ENCODE measurements at places on chromosomes 5 and 9.

- DNase-seq: no peak
Measured at GRCh38 chr5:135016861-135017290, 17.2 kb downstream of the PITX1 start.

DNA sequence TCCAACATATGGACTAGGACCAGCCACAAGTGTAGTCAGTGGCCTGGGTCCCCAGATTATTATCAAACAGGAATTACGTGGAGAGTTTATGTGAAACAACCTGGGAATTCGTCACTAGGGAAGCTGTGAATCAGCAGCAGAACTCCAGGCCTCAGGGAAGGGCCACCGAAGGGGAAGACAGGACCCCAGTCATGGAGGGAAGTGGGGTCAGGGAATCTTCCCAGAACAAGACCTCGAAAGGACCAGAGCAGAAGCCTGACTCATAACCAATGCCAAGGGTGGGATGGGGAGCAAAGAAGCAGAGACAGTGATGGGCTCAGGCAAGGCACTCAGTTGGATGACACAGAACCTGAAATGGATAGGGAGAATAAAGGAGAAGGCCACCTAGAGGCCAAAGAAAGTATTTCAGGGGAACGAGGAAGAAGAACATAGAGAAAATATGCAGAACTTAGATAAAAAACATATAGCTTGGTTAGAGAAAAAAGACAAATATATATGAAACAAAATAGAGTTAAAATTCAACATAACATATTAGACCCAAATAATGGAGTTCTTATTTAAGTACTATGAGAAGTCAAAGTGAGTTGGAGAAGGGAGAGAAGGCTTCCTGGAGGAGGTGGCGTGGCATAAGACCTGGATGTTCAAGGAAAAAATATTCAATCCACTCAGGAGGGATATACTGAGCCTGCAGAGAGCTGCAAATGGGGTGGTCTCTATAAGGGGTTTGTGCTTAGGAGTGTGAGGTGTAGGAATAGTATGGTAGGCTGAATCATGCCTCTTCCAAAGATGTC is 66.7 kb upstream of the CAST start:
- DNase-seq: no peak

GRCh38 chr5:59528202-59528862 is 365.2 kb downstream of the PDE4D start:
- DNase-seq: no peak

- peak; percentile 29 for DNase-seq
Measured at GRCh38 chr5:108818613-108819272, 71.0 kb downstream of the FER start.

- peak; percentile 93 for DNase-seq
Measured at GRCh38 chr5:123916345-123917121, 404.6 kb downstream of the CSNK1G3 start.

DNA sequence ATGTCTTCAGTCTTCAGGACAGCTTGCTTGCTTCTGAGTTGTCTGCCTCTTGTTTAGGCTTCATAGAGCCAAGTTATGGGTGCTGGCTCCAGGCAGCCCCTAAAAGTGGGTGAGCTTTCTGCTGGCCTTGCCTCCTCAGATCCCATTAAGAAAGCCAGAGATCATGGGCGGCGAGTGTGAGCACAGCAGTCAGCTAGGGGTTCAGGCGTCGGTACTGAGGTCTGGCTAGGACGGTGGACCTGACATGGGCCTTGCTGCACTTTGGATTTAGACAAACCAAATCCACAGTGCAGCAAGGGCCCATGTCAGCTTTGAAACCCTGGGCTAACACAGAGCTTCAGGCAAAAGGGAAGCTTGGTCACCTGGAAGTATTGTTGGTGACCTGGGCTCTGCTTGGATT is 17.6 kb downstream of the PSAT1 start:
- no peak for DNase-seq

DNA sequence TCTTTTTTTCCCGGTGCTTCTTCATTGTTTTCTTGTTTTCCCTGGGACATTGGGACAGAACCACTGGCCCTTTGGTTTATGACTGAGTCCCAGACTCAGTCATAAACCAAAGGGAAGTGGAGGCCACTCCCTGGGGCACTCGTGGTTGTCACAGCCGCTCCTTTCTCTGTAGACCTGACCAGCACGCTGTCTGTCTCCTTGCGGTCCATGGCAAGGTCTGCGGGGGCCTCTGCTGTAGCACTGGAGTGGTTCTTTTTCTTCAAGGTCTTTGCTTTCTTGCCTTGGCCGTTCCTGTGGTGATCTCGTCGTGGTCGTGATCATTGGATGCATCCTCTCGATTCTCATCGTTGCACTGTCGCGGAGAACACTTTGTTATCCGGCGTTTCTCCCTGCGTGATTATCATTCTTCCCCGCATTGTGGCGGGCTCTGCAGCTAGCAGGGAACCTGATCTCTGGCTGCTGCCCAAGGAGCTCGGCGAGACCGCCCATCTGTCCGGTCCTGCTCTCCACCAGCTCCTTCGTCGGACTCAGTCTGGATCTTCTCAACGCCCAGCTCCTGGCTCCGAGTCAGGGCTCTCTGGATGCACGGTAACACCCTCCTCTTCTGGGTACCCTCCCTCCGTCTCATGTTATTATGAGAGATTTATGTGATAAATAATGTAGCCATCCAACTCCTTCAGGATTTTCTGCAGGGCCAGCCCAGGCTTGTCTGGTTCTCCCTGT is 43.5 kb upstream of the MPDZ start:
- no peak for DNase-seq

DNA sequence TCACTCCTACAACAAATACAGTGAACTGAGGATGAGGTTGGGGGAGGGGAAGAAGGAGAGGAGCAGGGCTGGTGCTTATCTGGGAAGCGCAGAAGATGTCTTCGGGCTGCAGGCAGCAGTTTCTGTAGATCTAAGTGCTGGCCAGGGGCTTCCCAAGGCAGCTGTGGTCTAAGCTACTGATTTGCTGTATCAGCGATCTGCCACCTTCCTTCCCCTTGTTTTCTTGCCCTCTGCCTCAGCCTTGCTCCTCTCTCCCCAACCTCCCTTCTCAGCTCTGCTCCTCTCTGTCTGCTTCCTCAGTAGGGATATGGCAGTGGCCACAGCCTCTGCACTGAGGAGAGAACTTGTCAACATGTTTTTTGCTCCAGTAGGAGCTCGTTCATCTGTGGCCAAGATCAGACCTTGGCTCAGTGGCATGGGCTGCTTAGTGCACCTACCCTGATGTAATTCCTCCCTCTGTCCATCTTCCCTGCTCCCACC is 42.8 kb upstream of the IL6ST start:
- DNase-seq: no peak

- no peak for DNase-seq
Measured at GRCh38 chr9:76751001-76751400, 13.2 kb upstream of the PCA3 start.

- DNase-seq: no peak
Measured at GRCh38 chr9:133682818-133683585, 46.8 kb downstream of the DBH start.

GRCh38 chr9:84141741-84142370 is 161.3 kb downstream of the RMI1 start:
- DNase-seq: no peak

- DNase-seq: no peak
Measured at GRCh38 chr9:71726723-71727122, 41.6 kb downstream of the CEMIP2 start.

GRCh38 chr5:112929336-112930081 is 7.5 kb upstream of the REEP5 start:
- DNase-seq: no peak

GRCh38 chr5:92662741-92663140 is 918.3 kb downstream of the NR2F1-AS1 start:
- no peak for DNase-seq

- DNase-seq: no peak
Measured at GRCh38 chr5:44389090-44389822, at the start of gene FGF10. Gene FGF10 (minus strand): TSS chr5:44389420. CDS start chr5:44388682, 738 bp downstream.

DNA sequence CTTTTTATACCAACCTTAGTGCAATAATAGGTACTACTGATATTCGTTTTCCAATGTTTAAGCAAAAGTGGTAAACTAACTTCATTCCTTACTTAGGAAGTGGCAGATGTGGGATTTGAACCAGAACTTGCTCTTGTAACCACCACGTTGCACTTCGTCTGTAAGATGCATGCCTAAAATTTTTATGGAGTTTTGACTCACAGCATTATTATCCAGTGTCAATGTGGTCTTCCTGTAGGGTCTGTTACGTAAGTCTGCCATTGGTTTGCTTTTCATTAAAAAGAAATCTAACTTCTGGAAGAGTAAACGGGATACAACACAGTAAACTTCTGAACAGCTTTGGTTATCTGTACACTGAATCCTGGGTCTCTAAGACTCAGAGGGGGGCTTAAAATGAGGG is 521.0 kb upstream of the WWC1 start:
- peak; percentile 4 for DNase-seq

GRCh38 chr5:88395264-88395663 is 126.6 kb upstream of the TMEM161B start:
- DNase-seq: no peak

DNA sequence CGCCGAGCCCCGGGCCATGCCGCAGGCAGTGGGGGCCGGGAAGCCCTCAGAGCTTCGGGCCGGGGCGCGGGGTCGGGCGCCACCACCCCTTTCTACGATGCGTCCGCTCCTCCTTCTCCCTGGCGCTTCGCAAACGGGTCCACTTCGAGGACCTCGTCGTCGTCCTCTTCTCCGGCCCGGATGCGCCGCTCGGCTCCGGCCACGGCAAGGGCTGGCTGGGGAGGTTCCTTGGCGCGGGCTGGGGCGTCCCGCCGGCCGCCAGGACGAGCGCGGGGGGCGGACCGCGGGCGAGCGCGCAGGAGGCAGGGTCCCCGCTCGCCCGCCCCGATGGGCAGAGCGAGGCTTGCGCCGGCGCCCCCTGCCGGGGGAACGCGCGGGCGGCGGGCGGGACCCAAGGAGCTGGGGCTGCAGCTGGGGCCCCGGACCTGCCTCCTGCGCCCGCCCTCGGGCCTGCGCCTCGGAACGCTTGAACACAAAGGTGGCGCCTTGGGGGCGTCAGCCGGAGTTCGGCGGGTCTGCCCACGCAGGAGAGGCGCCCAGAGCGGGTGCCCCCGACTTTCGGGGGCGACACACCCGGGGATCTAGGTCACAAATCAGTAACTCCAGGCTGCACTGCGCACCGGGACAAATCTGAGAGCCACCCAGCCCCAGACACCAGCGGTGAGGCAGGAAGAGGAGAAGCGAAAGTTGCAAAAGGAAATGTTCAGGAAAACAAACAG is at the start of gene ROR2:
Gene ROR2, minus strand, starts transcription at position 283 of the 719 bp plus-strand sequence.
- no peak for DNase-seq

DNA sequence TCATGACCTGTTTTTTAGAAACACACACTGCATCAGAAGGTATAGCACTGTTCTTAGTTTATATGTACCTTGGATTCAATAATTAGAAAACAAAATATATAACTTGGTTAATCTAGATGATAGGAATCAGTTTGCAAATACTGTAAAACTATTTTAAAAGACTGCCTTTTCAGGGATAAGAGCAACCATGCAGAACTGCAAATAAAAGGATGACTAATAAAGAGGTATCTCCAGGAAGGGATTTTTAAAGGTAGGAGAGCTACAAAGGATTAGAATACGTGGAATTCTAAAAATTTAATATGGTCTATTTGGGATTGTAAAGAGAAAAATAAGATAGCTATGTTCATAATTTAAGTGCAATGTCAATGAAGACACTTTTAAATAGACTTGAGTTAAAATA is 9.4 kb downstream of the GABRA1 start:
- no peak for DNase-seq

- peak; percentile 56 for DNase-seq
Measured at GRCh38 chr9:16138561-16139491, 586.0 kb downstream of the CCDC171 start.

- no peak for DNase-seq
Measured at GRCh38 chr5:119417891-119418605, 34.2 kb upstream of the HSD17B4 start.

DNA sequence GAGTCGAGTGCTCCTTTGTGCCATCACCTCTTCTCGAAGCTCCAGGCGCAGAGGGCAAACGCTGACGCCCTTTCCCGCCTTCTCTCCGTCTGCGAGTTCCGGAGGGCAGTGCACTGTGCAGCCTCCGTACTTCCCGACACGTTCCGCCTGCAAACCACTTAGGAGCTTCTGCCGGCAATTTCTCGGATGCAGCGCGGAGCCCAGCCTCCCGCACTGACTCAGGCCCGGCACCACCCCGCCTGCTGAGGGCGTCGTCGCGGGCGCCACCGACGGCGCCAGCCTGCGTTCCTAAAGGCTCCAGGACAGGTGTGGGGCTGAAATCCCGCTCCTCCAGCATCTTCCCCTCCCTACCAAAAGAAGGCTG is 9.3 kb upstream of the TRIM36 start:
- no peak for DNase-seq

DNA sequence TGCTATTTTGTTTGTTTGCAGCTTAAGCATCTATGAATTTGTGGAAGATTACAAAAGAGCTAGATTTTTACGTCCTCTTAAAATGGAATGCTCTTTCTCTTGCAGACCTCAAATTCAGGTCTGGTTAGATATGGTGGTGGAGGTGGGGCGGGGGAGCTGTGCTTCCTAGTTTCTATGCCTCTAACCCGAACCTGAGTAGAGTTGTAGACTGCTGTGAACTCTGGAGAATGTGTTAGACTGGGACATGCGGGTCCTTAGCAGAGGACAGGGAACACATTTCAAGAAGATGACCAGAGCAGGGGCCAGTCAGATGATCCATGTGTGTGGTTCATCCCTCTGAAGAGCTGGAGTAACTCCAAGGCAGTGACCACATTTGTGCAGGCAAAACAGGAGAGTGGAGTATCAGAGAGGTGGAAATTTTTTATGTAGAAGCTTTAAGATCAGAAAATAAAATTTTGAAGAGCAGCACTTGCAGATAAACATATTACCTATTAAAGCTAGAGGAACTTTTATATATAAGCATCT is 154.9 kb downstream of the FAM174A start:
- no peak for DNase-seq

- no peak for DNase-seq
Measured at GRCh38 chr5:161256957-161257356, 289.6 kb downstream of the GABRB2 start.

- DNase-seq: no peak
Measured at GRCh38 chr9:84070590-84070989, 90.0 kb downstream of the RMI1 start.

DNA sequence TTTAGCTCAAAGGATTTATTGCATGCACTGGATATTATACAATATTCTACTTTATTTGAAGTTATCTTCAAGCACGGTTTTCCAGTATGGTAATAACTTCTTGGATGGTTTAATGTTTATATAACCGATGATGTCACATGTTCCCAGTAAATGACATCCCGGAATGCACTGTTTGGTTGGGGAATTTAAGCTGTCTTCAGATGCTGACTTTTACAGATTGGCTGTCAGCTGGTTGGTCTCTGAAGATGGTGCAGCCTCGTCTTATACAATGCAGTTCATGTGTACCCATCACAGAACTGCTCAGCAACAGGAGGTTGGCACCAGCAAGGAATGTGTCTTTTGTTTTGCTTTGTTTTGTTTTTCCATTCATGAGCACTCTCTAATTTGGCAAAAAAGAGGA is 143.8 kb downstream of the PRKACG start:
- no peak for DNase-seq

GRCh38 chr9:87803166-87803565 is 77.2 kb downstream of the CTSL start:
- DNase-seq: no peak

GRCh38 chr5:39203275-39203922 is 16.0 kb downstream of the FYB1 start:
- DNase-seq: no peak

Data from kidney glomerular epithelial cell (primary cell).